ENCODE measurements at places on chromosomes 12 and 14.

DNA sequence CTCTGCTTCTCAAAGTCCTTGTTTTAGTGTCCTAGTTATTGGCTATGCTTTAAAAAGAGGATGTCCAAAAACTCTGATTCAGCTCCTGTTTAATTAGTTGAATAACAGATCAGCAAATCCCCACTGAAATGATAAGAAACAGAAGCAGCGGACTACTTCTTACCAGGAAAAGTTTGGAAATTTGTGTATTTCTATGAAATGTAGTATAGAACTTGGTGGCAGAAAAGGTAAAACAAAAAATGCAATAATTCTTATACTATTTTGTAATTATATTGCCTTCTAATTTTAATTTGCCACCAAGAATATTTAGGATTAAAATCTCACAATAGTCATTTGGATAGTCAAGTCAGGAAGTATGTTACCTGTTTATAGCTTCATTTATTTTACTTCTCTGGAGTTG is at the start of gene OR2AP1:
TSS of gene OR2AP1 (plus strand) at position 301 of the 400 bp plus-strand sequence. CDS start 1,947 bp downstream, outside the sequence.
- DNase-seq, result no peak

GRCh38 chr12:79678306-79678705 is 12.5 kb downstream of the PAWR start:
- no peak for DNase-seq

- no peak for DNase-seq
Observed at GRCh38 chr14:86826661-86827060, 1166.3 kb downstream of the GALC start.

GRCh38 chr12:30169839-30170591 is 386.3 kb upstream of the TMTC1 start:
- no peak for DNase-seq

DNA sequence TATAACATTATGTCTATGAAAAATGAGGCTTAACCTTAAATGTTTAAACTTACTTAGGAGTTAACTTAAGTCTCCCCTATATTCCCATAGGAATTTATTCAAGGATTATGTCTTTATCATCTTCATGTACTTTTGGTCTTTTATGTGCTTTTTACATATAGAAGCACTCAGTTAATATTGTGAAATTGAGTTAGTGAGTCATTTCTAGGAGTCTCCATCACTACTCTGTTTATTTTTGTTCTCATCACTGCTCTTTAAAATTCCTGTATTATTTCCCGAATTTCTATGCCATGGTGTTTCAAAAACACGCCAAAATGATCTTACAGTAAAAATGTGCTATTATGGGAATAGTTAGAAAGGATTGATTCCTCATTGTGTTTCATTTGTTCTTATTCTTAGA is 31.6 kb downstream of the TBC1D15 start:
- DNase-seq, result no peak

DNA sequence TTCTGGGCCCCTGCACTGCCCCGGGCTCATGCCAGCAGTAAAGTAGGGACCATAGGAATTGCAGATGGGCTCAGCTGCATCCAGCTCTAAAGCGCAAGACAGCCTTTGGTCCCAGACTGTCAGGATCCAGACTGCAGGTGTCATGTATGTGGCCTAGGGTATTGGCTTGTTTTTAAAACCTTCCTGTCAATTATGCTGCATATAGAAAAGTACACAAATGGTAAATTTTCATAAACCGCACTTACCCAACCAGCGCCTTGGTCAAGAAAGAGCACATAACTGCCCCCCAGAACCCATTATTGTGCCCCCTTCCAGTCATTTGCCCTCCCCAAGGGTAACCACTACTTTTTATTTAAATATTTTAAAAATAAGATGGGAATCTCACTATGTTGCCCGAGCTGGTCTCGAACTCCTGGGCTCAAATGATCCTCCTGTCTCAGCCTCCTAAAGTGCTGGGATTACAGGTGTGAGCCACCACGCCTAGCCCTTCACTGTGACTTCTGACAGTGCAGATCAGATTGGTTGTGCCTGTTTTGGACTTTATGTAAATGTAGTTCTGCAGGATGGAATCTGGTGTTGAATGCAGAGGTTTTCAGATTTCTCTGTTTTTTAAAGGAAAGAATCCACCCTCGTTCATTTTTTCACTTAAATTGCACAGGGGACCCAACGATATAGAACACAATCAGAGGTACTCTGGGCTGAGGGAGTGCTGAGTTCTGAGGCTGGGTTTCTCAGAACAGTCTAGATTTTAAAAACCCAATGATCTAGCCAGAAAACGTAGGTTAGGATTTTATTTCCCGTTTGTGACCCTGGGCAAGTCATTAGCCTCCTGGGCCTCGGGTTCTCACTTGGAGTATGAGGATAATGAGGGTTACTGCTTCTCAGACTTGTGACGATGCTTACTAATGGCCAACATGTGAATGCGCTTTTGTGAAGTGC is 6.7 kb downstream of the NR4A1 start:
- no peak for DNase-seq

- no peak for DNase-seq
Observed at GRCh38 chr12:15717940-15718567, 71.1 kb downstream of the EPS8 start.

- no peak for DNase-seq
Observed at GRCh38 chr12:69519871-69520270, 49.7 kb downstream of the FRS2 start.

- DNase-seq, result peak; percentile 26
Observed at GRCh38 chr14:35213869-35214387, 78.3 kb upstream of the PSMA6 start.

- DNase-seq, result no peak
Observed at GRCh38 chr12:89103831-89104230, 248.5 kb downstream of the DUSP6 start.

- DNase-seq, result no peak
Observed at GRCh38 chr14:91985008-91985407, 37.5 kb upstream of the FBLN5 start.

GRCh38 chr12:31961137-31961536 is 1.9 kb downstream of the RESF1 start:
- peak; percentile 31 for DNase-seq

- no peak for DNase-seq
Observed at GRCh38 chr14:21631084-21631483, 3.7 kb downstream of the OR10G2 start.

DNA sequence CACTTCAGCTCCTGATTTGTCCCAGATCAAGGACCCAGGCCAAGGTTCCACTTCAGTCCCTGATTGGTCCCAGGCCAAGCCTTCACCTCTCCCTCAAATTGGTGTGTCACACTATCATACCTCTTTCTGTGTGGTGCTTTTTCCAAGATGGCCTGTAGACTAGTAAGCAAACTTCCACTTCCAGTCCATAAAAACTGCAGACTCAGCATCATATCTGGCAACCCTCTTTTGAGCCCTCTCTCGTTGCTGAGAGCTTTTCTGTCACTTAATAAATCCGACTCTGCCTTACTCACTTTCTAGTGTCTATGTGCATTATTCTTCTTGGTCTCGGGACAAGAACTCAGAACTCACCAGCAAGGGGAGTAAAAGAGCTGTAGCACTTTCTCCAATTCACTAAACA is 1395.1 kb downstream of the LRFN5 start:
- DNase-seq, result no peak

- no peak for DNase-seq
Observed at GRCh38 chr14:94933486-94933885, 163.6 kb upstream of the GSC start.

GRCh38 chr14:91875525-91876286 is 8.4 kb upstream of the TC2N start:
- DNase-seq, result no peak

DNA sequence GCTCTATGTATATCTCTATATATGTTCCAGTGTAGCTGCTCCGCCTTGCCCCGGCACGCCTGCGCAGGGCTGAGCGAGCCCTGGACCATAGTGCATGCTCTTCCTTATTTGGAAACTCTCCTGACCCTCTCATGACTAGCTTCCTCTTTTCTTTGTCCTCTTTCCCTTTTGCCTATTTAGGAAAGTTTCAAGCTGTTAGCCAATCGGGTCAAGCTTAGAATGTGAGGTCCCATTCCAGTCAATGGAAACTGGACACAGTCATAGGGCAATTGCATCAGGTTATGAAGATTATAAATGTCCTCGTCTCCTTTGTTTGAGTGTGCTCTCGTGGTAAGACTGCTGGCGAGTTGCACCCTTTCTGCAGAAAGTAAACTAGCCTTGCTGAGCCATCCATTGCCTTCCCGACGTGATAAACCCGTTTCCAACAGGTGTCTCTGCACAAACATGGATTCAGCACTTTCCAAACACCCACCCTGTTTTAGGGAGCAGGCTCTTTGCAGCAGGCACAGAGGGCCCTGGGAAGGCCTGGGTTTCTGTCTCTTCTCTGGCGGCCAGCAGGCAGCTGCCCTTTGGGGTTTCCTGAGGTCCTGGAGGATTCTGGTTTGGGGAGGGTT is 30.9 kb downstream of the CCDC92 start:
- no peak for DNase-seq

GRCh38 chr12:132522592-132523380 is 32.8 kb downstream of the FBRSL1 start:
- DNase-seq, result no peak

DNA sequence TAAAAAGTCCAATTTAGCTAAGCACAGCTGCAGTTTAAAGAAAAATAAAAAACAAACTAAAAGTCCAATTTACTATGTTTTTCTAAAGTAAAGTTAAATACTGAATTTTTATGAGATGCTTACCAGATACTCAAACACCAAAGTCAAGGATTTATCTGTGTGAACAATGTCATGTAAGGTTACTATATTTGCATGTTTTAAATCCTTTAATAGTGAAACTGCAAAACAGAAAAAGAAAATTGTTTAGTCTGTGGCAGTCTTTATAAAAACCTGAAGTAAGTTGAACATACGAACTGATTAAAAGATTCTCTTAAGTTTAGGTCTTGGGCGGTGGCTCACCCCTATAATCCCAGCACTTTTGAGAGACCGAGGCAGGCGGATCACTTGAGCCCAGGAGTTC is 102.7 kb downstream of the CDK17 start:
- DNase-seq, result no peak

DNA sequence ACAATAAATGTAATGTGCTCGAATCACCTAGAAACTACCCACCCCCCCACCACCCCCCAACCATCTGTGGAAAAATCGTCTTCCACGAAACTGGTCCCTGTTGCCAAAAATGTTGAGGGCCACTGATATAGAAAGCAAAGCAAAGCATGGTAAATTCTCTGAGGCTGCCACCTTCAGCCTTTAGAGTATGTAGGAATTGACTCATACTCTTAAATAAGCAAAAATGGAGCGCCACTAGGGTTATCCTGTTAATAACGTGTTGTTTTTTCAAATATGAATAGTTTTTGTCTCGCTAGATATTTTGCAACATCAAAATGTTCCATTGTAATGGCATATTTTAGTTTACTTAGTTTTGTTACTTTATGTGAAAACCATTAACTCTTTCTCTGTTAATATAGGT is 18.2 kb downstream of the DYNC1H1 start:
- no peak for DNase-seq

GRCh38 chr14:100076606-100077005 is 11.4 kb downstream of the EVL start:
- DNase-seq, result no peak

DNA sequence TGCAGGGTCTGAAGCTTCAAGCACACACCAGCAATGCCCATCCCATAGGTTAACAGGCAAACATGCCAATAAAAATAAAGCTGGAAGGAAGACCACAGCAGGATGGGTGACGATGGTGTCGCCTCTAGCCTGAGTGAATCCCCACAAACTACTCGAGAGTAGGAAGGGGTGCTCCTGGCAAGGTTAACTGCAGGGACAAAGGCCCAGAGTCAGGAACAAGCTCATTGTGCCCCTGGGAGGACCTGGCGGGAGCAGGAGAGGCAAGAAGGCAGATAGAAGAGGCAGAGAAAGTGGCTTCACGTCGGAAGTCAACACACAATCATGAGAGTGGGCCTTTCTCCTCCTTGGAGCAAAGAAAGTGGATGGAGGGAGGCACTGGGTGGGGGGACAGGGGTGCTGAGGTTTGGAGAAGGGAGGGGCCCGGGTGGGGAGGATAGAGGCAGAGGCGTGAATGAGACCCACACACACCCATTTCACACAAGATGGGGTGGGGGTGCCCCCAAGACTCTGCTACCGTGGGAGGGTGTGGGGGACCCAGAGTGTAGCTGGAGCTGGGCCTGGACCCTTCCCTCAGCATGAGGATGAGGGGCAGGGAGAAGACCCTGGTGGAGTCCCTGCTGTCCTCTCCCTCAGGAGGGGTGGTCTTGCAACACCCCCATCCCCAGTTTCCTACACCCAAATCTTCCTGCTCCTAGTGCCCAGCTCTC is 43.1 kb downstream of the DIO3 start:
- no peak for DNase-seq

GRCh38 chr12:92079054-92079385 is 66.6 kb downstream of the BTG1 start:
- peak; percentile 41 for DNase-seq

DNA sequence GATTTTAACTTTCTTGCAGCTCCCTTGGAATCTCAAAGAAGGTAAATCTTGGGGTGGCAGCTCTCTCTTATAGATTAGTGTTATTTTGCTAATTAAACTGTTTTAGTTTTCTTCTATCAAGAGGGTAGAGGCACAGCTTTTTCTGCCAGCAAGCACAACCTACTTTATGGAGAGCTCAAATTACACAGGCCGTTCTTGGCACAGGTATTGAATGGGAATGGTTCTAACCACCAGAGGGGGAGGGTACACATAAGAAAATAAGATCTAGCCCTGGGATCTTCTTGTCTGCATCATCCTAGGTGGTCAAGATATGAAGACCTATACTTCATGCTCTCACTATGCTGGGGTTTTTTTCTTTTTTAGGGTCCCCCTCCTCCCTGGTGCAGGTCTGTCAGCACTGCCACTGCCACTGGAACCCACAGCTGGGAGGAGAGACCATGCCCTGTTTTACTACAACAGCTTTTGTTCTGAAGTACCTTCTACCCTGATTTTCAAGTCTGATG is 48.6 kb upstream of the STAC3 start:
- no peak for DNase-seq

GRCh38 chr12:91182636-91183455 is at the start of gene DCN:
DCN (minus strand) TSS chr12:91182817; CDS start chr12:91178552, 4,265 bp downstream.
- no peak for DNase-seq

GRCh38 chr14:60275932-60276331 is 26.9 kb downstream of the PPM1A start:
- DNase-seq, result no peak

- DNase-seq, result no peak
Observed at GRCh38 chr14:67852926-67853604, 33.5 kb downstream of the RAD51B start.

DNA sequence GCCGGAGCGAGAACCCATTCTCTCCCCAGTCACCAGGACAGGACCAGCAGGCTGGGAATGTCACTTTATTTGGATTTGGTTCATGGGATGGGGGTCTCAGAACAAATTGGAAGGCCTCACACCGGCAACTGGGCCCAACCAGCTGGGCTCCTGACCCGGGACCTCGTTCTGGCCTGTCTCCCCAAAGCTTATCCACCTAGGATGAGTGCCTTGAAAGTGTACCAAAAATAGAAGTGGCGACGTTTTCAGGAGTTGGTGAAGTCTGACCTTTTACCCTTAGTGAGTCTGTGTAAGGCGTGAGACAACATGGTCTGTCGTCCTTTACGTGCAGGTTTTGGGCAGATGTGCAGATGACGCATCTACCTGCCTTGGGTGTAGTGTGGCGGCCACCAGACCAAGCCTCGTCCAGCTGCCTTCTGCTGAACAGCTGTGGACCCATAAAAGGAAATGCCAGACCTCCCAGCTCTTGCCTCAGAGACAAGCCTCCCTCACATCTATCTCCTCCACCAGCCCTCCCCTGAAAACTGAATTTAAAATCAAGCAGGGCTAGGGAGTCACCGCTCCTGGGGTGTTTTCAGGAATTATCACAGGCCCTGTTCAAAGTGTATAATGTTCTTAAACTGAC is 36.6 kb upstream of the CLMN start:
- DNase-seq, result no peak

- DNase-seq, result no peak
Observed at GRCh38 chr14:21978184-21978998, 304.8 kb upstream of the OR4E1 start.

All from RCC 7860 (cell line).